ENCODE measurements at places on chromosomes 6 and 20.

DNA sequence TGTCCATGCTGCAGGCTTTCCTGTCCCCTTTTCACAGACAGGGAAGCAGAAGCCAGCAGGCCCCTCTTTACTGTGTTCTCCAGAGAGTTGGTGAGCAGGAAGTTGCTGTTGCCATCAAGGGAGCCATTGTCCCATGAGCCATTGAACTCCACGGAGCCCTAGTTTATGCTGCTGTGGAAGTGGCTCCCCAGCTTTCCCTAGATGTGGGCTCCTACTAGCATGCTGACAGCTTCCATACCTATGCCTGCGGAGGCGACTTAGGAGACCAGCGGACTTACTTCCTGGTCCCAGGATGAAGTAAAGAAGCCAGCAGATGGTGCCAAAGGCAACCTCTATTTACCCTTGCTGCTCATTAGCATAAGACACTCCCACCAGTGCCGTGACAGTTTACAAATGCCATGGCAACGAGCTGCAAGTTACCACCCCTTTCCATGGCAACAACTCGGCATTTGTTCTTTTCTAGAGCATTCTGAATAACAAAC lies 30.8 kb upstream of the FKBP1A start:
- peak; percentile 34 for DNase-seq

DNA sequence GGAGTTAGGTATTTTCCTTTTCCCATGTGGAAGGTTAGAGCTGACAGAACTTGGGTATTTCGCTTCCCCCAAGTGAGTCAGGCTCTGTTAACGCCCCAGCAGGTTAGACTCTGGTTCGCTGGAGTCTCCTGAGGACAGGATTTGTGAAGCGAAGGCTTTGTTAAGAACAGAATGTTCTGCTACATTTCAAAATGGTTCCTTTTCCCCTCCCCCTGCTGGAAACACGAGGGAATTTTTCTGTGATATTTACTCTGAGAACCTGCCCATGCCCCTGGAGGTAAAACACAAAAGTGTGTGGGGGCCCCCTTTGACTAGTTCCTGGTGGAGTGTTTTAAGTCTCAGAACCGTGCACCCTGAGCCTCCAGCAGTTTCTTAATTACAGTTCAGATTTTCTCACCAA lies 731.4 kb upstream of the CITED2 start:
- no peak for DNase-seq

DNA sequence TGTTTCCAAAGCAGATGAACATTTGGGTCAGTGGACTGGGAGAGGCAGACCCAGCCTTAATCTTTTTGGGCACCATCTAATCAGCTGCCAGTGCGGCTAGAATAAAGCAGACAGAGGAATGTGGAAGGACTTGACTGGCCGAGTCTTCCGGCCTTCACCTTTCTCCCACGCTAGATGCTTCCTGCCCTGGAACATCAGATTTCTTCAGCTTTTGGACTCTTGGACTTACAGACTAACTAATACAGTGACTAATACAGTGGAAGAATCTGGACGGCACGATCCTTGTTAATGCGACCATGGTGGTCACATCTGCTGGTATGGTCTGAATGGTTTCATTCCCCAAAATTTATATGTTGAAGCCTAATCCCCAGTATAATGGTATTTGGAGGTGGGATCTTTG lies 122.6 kb upstream of the NXT1 start:
- no peak for DNase-seq

- no peak for DNase-seq
Observed at GRCh38 chr6:131838051-131838450, 30.2 kb downstream of the ENPP1 start.

DNA sequence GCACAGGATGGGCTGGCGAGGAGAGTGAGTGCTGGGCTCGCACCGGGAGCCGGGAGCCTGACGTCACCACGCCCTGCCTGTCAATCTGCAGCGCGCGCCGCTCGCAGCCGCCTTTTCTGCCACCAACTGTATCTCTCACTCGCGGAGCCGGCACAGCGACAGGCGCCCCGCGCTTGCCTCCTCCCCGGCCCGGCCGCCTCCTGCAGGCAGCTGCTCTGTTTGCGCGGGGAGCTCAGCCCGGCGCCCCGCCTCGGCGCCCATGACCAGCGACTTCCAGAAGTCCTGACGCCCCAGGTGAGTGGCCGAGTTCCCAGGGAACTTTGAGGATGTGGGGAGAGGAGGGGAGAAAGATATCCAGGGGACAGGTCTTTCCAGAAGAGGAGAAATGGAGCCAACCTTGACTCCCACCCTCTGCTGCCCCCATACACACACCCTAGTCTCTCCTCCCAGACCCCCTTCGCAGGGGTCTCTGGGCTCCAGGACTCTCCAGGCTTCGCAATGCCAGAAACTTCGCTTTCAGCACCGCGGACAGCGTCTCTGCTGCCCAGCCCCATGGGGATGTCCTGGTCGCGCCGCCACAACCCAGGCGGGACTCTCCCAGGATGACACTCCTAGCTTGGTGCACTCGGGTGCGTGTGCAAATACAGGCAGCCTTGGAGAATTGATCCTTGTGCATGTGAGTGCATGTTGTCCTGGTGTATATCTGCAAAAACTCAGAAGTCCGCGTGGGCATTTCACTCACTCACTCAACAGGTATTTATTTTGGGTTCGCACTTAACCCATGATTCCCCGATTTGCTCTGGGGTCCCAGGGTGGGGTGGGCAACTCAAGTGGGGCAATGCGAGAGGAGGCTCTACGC lies at the start of gene GPR6:
Gene GPR6 (plus strand): TSS at position 138 of the 859 bp plus-strand sequence. CDS start 802 bp downstream, outside the sequence.
- DNase-seq = peak; percentile 27

- no peak for DNase-seq
Observed at GRCh38 chr6:140208286-140208685, 833.8 kb upstream of the CITED2 start.

DNA sequence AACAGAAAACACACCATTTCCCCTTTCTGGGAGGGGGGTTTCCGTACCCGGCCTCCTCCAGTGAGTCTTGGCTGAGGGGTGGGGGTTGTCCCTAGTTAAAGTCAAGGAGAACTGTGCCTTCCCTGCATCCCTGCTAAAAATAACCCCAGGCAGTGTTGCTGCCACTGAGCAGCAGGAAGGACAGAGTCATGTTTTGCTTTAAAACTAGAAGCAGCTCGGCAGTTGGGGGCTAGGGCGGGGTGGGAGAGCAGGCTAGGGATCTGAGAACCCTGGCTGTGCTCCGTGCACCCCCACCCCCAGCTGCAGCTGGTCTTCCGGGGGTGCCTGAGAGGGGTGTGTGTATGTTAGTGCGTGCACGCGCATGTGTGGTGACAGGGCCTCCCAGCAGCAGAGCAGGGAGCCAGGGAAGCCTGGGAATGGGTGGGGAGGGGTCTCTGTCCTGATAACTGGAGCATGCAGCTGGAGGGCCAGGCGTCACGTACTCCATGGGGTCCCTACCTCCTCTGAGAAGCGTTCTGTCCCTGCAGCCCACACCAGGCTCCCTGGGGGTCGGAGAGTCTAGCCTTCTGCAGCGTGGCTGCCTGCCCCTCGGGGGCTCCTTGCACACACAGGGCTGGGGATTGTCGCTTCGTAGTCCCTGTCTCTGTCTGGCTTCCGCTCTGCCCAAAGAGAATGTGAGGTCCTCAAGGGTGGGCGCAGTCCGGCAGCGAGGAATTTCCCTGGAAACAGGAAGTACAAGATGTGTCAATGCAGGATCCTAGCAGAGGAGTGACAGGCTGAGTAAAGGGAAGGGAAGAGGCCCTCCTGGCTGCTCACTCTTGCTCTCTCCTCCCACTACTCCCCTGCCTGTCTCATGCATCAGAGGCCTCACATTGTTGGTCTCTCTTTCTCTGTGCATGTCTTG lies 16.8 kb upstream of the ARMC12 start:
- DNase-seq = peak; percentile 83

DNA sequence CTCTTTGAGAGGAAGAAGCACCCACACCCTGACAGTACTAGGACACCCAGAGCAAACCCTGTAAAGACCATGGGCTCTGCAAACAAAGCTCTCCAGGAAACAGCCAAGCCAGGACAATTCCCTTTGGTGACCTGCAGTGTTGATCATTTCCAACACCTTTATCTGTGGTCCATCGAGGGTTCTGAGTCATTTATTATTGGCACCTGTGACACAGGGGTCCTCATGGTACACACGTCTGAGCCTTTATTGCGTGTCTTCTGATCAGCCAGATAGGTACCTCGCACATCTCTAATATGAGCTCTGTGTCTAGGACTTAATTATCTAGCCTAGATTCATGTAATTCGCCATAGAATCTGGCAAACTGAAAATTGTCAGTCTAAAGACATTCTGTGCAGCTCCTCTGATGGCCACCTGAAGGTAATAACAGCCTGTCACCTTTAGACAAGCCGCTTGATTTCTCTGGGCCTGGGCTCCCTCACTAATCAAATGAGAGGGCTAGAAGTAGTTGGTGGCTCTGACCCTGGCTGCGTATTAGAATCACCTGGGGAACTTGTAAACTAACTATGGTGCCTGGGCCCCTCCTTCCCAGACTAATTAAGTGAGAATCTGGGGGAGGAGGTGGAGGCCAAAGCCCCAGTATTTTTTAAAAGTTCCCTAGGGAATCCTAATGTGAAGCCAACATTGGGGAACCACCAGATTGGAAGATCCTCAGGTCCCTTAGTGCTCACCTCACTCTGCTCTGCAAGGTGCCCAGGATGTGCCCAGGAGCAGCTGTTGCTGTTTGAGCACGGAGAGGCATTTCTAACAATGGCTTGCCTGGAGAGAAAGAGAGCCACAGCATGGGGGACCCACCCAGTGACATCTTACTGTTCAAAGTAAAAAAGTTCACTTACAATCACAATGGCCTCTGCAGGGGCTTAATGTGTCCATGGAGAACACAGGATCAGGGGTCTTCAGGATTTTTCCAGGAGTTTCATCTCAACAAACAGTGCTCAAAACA lies 122.0 kb upstream of the ARID1B start:
- no peak for DNase-seq

GRCh38 chr6:158408552-158409130 lies 96.4 kb downstream of the TULP4 start:
- DNase-seq = no peak

DNA sequence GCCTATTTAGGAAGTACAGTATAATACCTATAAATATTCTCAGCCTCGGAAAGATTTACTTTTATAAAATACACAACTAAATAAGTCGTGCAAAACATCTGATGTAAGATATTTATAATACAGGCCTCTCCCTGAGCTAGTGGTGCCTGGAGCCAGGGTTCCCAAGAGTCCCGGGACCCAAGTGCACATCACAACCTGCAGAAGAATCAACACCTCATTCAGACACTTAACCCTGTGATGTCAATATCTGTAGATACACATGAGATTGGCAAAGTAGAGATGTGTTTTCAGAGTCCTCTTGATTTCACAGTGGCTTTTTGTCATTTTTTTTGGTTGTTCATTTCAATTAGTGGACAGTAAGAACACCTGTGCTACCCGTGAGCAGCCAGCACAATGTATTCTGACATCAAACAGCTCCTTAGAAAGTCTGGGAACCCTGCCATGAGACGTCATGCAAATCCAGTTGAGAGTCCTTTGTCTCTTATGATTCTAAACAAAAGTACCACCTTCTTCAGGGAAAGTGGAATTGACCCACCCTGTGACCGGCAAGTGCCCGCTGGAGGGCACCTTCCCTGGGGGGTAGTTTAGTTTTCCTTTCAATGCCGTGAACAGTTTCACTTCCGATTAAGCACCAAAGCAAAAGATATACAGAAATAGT lies 101.6 kb downstream of the DACT2 start:
- no peak for DNase-seq

DNA sequence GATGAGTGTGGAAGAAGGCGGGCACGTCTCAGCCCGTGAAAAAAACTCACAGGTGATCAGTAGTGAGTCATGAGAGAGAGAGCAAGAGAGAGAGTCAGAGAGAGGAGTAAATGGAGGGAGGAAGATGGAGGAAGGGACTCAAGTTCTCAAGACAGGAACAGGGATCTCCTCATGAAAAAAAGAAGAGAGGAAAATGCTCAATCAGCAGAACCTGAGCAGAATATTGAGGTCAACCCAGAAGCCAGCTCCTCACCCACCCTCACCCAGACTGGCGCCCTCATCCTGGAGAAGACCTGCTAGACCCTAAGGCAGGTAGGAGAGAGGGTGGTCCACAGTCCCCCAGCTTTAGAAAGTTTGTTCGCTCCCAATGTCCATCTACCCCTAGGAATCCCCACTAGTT lies 4.8 kb downstream of the UBD start:
- DNase-seq = no peak

GRCh38 chr6:43771858-43772680 lies 2.1 kb downstream of the VEGFA start:
- DNase-seq = peak; percentile 82

- DNase-seq = no peak
Observed at GRCh38 chr20:1941226-1941625, 46.0 kb downstream of the SIRPA start.

GRCh38 chr20:15039088-15039752 lies 701.8 kb upstream of the FLRT3 start:
- no peak for DNase-seq

DNA sequence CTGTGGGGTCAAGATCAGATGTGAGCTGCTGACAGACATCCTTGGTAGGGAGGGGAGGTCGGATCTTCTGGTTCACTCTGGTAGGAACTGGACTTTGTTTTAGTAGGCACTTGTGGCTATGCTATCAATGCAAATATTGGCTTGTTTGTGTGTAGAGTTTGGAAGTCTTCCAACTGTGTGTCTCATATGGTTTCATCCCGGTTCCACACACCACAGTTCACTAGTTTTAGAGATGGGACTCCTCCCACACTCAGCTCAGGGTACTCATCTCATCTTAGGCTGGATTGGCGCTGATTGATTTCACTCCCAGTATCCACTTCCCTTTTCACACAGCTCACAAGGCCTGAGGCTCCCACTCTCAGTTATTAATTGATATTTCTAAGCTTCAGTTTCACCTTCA lies 161.3 kb downstream of the THBS2 start:
- DNase-seq = no peak

GRCh38 chr6:23003671-23004467 lies 434.5 kb downstream of the HDGFL1 start:
- no peak for DNase-seq

DNA sequence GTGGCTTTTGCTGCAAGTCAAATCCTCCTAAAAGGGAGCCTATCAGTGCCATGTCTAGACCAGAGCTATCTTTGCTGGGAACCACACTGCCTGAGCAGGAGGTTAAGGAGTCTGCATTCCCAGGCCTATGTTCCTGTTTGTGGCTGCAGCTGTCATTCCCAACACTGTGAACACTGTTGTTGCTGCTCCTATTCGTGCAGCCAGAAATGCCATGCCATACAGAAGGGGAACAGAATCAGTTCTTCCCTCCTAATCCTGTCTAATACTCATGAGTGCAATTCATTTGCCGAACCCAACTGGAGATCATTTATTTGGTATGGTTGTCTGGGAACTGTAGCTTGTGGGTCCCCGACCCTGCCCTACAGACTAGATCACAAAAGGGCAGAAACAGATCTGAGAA lies 406.5 kb upstream of the GJE1 start:
- no peak for DNase-seq

Data from OCI-LY7 (cell line).